ENCODE measurements at places on chromosomes 5 and 9. TPM values are rescaled to one million over a fixed set of nuclear protein-coding genes. Genes with fewer than 3 reads are reported as not detected.

DNA sequence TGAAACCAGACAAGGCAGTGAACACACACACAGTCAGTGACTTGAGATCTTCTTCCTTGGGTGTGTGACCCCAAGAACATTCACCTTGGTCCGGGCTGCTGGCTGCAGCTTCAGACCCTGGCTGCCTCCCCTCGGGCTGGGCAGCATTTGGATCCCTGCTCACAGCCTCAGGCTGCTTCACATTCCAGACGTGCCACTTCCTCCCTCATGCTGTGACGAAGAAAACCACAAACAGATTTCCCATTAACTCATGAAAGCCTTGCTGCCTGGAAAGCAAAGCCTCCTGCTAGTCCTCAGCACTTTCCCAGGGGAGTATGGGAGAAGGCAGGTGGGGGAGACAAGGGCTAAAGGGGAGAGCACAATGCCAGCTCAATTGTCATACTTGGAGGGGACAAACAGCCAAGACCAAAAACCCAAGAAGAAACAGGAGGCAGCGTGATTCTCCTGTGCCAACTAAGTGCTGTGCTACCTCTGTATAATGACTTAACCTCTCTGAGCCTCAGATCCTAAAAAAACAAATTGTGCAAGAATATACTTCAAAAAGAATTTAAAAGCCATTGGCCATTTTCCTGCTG, 594.6 kb upstream of the BRINP1 start:
- no peak overlapping the region for H3K27ac ChIP-seq
- H3K4me1 ChIP-seq = peaks cover 4% of the 10 kb centered on the region
- H3K36me3 ChIP-seq = no peaks in the 10 kb centered on the region
- DNase-seq = no peak

DNA sequence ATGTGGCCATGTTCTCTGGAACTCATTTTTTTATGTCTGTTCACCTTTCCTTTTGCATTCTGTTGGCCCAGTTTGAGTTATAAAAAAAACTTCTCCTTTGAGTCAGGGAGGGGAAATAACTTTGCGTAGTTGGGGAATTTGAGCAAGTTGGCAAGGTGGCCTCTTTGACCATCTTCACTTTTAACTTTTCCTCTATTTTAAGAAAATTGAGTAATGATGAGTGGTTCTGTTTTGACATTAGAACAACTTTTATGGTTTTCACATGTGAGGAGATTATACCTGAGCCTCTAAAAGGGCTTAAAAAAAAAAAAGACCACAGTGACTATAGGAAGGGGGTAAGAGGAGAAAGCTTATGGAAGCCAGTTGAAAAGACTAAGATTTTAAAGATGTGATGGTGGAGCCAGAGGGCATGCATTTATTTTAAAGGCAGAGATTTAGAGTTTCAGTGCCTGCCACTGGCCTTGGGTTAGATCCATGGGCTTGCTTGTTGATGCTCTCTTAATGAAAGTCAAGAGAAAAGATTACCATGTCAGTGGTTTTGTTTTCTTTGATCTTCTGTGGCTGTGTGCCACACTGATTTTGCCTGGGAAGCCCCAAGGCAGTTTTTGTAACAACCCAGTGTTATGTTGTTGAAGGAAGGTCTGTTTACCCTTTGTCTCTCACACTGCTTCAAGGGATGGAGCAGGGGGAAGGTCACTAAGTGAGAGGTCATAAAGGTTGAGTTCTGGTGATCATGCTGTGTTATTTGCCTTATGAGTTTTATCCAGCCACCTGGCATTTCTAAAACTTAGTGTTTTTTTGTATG, 219.7 kb upstream of the CD180 start:
- H3K27me3 ChIP-seq = no peaks in the 10 kb centered on the region
- H3K27ac ChIP-seq = no peak overlapping the region
- no peaks in the 10 kb centered on the region for H3K36me3 ChIP-seq
- H3K4me1 ChIP-seq = no peaks in the 10 kb centered on the region

Gene MCTP1
- 72.9 TPM for polyA plus RNA-seq

- H3K36me3 ChIP-seq = no peaks in the 10 kb centered on the region
- H3K27ac ChIP-seq = no peak overlapping the region
- no peaks in the 10 kb centered on the region for H3K27me3 ChIP-seq
- H3K4me3 ChIP-seq = no peak overlapping the region
- H3K4me1 ChIP-seq = no peaks in the 10 kb centered on the region
- DNase-seq = no peak
Measured at GRCh38 chr9:118692613-118693012, 676.6 kb downstream of the BRINP1 start.

DNA sequence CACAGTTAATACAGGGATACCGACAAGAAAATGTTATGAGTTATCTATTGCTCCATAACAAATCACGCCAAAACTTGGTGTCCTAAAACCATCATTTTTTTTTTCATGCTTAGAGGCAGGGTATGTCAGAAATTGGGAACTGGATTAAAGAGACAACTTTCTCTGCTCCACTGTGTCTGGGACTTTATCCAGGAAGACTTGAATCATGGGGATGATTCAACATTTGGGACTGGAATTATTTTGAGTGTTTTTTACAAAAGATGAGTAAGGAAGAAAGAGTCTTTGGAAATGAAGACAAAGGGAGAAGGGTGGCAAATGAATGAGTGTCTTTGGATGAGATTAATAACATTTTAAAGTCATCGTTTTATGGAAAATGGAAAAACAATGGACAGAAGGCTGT, 1883.7 kb upstream of the C9orf72 start:
- H3K27me3 ChIP-seq = no peaks in the 10 kb centered on the region
- H3K4me1 ChIP-seq = no peaks in the 10 kb centered on the region
- no peak overlapping the region for H3K4me3 ChIP-seq
- H3K36me3 ChIP-seq = no peaks in the 10 kb centered on the region
- H3K27ac ChIP-seq = no peak overlapping the region

DNA sequence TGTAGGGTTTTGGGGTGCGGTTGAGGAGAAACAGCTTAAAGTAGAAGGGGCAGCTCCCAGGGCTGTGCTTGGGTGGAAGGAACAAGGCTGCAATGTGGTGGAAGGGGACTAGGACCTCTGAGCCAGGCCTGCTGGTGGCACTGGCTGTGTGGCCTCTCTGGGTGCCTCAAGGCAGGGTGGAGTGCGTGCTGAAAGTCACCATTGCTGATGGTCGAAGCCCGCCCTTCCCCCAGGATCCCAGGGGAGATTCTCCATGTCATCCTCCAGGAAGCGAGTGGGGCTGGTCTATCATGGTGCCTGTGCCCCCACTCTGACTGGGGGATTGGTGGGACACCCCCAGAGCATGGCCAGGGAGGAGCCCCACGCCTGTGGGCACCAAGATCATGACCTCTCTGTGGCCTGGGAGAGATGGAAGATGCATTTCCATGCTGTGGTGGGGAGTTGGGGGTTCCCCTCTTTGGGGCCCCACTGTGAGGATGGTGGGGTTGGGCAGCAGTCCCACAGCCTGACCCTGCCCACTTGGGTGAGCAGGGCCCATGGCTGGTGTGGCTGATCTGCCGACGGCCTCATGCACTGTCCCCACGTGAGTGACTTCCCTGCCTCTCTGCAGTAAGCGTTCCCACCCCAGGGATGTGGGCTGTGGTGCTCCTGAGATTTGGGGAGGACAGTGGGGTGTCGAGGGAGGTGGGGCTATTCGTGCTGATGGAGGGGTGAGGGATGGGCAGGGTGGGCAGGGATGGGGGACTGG, 25.8 kb downstream of the WNK2 start:
- H3K4me1 ChIP-seq = no peaks in the 10 kb centered on the region
- no peaks in the 10 kb centered on the region for H3K27me3 ChIP-seq
- no peaks in the 10 kb centered on the region for H3K36me3 ChIP-seq
- DNase-seq = no peak
- H3K27ac ChIP-seq = no peak overlapping the region
- no peak overlapping the region for H3K4me3 ChIP-seq

GRCh38 chr5:21818370-21818720, 1034.8 kb downstream of the CDH12 start:
- H3K27ac ChIP-seq = no peak overlapping the region
- H3K36me3 ChIP-seq = no peaks in the 10 kb centered on the region
- H3K27me3 ChIP-seq = no peaks in the 10 kb centered on the region

DNA sequence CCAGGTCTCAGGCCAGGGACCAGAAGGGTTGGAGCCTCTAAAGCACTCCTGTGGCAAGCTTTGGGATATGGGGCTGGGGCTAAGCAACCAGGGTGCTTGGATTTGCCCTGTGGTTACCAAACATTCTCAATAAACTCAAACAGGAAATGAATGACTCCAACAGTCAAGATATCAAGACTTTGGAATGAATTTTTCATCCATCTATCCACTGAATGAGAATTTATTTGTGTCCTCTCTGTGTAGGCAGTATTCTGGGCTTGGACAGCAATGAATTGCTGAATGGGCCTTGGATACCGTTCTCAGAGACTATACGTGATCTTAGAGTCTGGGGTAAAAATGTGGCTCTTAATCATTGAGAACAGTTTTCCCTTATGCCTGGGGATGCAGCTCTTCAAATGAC, 212.5 kb downstream of the DAB2IP start:
- no peak overlapping the region for H3K27ac ChIP-seq
- H3K4me1 ChIP-seq = no peaks in the 10 kb centered on the region
- H3K36me3 ChIP-seq = no peaks in the 10 kb centered on the region

GRCh38 chr9:129489838-129490582, 130.9 kb downstream of the C9orf50 start:
- DNase-seq = no peak
- H3K4me3 ChIP-seq = peak overlapping the region; percentile 47
- no peaks in the 10 kb centered on the region for H3K27me3 ChIP-seq

GRCh38 chr5:139077899-139078298, 120.3 kb downstream of the SIL1 start:
- H3K27me3 ChIP-seq = no peaks in the 10 kb centered on the region
- DNase-seq = no peak
- H3K4me3 ChIP-seq = no peak overlapping the region
- H3K27ac ChIP-seq = no peak overlapping the region
- no peaks in the 10 kb centered on the region for H3K36me3 ChIP-seq

- DNase-seq = no peak
- no peak overlapping the region for H3K27ac ChIP-seq
- H3K4me1 ChIP-seq = no peaks in the 10 kb centered on the region
- H3K4me3 ChIP-seq = no peak overlapping the region
- no peaks in the 10 kb centered on the region for H3K27me3 ChIP-seq
Measured at GRCh38 chr9:134677743-134678142, 36.1 kb downstream of the COL5A1 start.

DNA sequence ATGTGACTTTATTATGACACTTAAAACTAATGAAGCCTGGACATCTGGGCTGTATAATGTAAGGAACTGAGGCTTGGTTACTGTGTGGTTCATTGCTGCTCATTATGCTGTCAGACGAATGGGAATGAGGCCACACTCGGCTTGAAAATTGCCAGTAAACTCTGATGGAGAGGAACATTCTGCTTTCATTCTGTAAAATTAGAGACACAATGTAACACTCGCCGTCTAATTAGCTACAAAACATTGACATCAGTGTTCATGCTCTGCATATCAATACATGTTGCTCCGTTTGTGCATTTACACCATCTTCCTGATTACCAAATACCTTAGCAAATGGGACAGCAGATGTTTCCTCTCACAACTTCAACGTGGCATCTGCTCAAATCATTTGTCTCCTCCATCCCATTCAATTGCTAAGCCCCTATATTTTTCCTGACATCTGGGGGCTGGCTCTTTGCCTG, 133.0 kb downstream of the SLC28A3 start:
- no peak for DNase-seq
- H3K27me3 ChIP-seq = no peaks in the 10 kb centered on the region
- peak overlapping the region; percentile 28 for H3K4me3 ChIP-seq
- no peak overlapping the region for H3K27ac ChIP-seq
- H3K4me1 ChIP-seq = peaks cover 6% of the 10 kb centered on the region

GRCh38 chr9:71368157-71368556, 246.7 kb upstream of the TRPM3 start:
- H3K36me3 ChIP-seq = no peaks in the 10 kb centered on the region
- no peaks in the 10 kb centered on the region for H3K27me3 ChIP-seq
- H3K4me3 ChIP-seq = no peak overlapping the region
- H3K27ac ChIP-seq = no peak overlapping the region
- no peak for DNase-seq

- no peaks in the 10 kb centered on the region for H3K27me3 ChIP-seq
- H3K4me3 ChIP-seq = no peak overlapping the region
- H3K27ac ChIP-seq = no peak overlapping the region
- DNase-seq = no peak
Measured at GRCh38 chr9:83451308-83451707, 86.9 kb downstream of the FRMD3 start.

- H3K27me3 ChIP-seq = no peaks in the 10 kb centered on the region
- no peak for DNase-seq
- H3K36me3 ChIP-seq = no peaks in the 10 kb centered on the region
- H3K4me3 ChIP-seq = no peak overlapping the region
Measured at GRCh38 chr5:758698-759053, 25.9 kb downstream of the ZDHHC11B start.

- H3K27ac ChIP-seq = peak overlapping the region; percentile 99
- H3K4me3 ChIP-seq = peak overlapping the region; percentile 88
- no peaks in the 10 kb centered on the region for H3K36me3 ChIP-seq
- DNase-seq = no peak
- H3K27me3 ChIP-seq = no peaks in the 10 kb centered on the region
Measured at GRCh38 chr9:70411121-70411929, 3.1 kb downstream of the KLF9 start.

- peaks cover 6% of the 10 kb centered on the region for H3K27me3 ChIP-seq
- H3K27ac ChIP-seq = no peak overlapping the region
- H3K36me3 ChIP-seq = no peaks in the 10 kb centered on the region
- H3K4me3 ChIP-seq = no peak overlapping the region
- H3K4me1 ChIP-seq = no peaks in the 10 kb centered on the region
Measured at GRCh38 chr9:87853876-87854579, 28.6 kb upstream of the SPATA31E1 start.

DNA sequence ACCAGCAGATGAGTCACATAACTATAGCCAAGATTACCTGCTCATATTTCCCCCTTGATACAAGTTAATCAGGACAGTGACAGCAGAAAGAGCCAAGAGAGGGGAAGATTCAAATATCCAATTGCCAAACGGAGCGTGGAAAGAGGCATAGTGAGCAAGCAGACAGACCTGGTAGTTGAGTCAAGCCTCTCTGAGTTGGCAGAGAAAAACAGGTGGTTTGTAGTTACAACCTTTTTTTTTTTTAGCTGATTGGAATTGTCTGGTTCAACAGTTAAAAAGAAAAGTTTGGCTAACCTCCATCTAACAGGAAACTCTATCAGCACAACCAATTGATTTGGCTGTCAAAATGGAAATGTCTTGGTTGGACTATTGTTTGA, 272.1 kb downstream of the TLE1 start:
- no peak for DNase-seq
- no peaks in the 10 kb centered on the region for H3K27me3 ChIP-seq
- H3K4me1 ChIP-seq = peaks cover 7% of the 10 kb centered on the region
- no peak overlapping the region for H3K27ac ChIP-seq
- H3K36me3 ChIP-seq = no peaks in the 10 kb centered on the region

Gene ACTBL2
- not detected for polyA plus RNA-seq

Gene TERT
- not detected for polyA plus RNA-seq

- DNase-seq = no peak
- no peaks in the 10 kb centered on the region for H3K36me3 ChIP-seq
- peaks cover 11% of the 10 kb centered on the region for H3K27me3 ChIP-seq
- no peak overlapping the region for H3K4me3 ChIP-seq
- no peaks in the 10 kb centered on the region for H3K4me1 ChIP-seq
Measured at GRCh38 chr5:169566202-169566601, 17.4 kb upstream of the SPDL1 start.

- H3K27ac ChIP-seq = no peak overlapping the region
- H3K27me3 ChIP-seq = peaks cover 4% of the 10 kb centered on the region
- no peaks in the 10 kb centered on the region for H3K36me3 ChIP-seq
- no peak overlapping the region for H3K4me3 ChIP-seq
- no peaks in the 10 kb centered on the region for H3K4me1 ChIP-seq
Measured at GRCh38 chr5:74141053-74141452, 499.5 kb downstream of the ENC1 start.

GRCh38 chr9:32306006-32306405, 78.4 kb upstream of the ACO1 start:
- no peaks in the 10 kb centered on the region for H3K27me3 ChIP-seq
- no peak for DNase-seq
- H3K36me3 ChIP-seq = no peaks in the 10 kb centered on the region
- H3K4me1 ChIP-seq = no peaks in the 10 kb centered on the region
- H3K27ac ChIP-seq = no peak overlapping the region

Gene UGT3A1
- not detected for polyA plus RNA-seq
